ENCODE measurements at places on chromosomes 16 and 17.

DNA sequence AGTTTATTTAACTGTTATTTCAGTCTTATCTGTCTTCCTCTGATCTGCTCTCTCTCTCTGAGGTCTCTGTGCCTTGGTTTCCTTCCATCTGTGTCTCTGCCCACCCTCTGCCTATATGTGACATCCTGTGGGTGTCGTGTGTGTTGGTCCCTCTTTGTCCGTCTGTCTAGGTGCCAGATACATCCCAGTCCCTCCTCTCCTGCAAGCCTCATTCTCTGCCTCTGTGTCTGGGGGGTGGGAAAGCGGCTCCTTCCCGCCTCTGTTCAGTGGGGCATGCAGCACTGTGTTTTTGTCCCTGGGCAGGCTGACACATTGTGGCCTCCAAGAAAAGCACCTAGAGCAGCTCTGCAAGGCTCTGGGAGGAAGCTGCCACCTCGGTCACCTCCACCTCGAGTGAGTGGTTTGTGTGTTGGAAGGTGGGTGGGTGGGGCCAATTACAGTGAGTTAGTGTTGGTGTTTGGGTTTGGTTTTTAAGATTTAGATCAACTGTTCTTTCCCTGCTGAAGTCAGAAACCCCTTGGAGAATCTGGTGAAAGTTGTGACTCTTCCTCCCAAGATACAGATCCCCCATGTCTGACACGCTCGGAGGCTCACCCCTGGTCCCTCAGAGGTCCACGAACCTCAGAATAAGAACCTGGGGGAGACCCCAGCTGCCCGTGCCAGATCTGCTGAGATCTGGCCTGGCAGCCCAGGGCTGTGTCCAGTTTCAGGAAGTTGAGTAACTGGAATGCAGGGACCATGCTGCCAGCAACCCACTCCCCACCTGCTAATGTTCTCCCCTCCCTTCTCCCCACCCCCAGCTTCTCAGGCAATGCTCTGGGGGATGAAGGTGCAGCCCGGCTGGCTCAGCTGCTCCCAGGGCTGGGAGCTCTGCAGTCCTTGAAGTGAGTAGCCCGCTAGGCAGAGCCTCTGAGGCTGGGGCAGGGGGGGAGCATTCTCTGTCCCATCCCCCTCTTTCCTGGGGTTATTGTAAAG, 50.9 kb upstream of the CPNE2 start:
- peak; percentile 71 for DNase-seq

DNA sequence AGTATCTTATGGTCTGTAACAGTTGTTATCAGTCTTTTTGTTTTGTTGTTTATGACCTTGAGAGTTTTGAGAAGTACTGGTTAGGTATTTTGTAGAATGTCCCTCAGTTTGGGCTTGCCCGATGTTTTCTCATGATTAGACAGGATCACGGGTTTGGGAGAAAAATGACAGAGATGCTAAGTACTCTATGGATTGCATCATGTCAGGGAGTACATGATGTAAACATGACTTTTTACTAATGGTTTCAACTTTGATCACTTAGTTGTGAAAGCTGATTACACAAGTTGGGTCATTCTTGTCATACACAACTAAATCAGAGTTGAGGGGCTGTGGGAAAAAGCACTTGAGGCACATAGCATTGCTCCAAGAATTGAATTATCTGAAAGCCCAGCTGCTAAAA, 94.7 kb upstream of the SIAH1 start:
- DNase-seq = no peak

DNA sequence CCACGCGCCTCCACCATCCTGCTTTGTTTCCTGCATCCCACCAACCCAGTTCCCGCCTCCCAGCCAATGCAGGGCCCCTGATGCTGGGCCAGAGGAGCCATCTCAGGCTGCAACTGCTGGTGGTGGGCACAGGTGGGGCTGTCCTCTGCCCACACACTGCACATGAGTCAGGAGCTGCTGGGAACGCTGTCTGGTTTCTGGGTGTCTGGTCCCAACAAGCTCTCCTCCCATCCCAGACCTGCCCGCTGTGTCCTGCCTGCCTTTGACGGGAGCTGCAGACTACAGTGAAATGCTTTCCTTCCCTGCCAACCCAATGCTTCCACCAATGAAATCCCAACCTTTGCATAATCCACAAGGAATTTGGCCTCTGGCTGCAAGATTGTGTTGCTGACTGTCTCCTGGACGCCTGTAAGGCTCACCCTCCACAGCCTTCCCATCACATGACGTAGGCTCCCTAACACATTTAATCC, 98.9 kb downstream of the N4BP1 start:
- DNase-seq = no peak

DNA sequence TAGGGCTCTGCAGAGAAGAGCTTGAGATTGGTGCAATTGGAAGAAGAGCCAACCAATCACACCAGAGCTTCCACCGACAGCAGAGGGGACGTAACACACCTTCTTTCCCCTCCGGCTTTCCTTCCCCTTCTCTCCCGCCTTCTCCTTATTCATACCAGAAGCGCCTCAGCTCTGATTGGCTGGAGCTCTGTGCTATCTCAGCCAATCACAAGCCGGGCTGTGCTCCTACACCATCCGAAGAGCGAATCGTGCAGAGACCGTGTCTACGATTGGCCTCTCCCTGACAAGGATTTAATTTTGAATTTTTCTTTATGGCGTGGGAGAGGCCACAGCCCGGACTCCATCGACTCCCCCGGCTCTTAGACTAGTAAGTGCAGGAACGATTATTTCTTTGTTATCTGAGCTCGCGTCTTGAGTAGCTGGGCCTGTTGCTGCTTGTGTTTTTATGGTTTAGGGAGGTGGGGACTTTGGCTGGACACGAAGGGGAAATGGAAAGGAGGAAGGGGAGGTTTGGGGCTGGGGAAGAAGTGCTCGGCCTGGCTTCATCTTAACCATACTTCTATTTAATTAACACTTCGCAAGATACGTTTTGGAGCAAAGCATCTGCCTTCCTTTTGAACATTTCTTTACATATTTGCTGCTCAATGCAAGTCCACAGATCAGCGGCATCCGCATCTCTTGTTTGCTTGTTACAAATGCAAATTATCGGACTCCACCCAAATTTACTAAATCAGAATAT, at the start of gene PRR11:
Gene PRR11, plus strand, starts transcription at position 308 of the 739 bp plus-strand sequence. CDS start 14,007 bp downstream, outside the sequence.
- DNase-seq = peak; percentile 76
